AG09319 (cell line): ENCODE measurements at places on chromosomes 16 and 17.

DNA sequence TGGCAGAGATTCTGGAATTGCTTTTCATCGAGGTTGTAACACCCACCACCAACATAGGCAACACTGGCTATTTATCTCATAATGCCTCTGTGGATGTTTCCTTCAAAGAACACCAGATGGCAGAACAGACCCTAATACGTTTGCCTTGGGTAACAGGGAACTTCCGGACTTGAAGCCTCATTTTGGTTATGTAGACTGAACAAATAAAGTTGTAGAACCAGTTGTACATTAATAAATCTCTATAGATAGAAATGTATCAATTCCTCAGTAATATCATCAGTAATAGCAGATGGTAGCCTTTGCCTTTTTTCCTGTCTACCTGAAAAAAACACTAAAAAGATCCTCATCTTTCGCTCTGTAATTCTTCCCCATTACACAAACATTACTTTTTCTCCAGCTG lies 25.9 kb upstream of the APOH start:
- peak; percentile 57 for DNase-seq

GRCh38 chr16:75860326-75861053 lies 134.2 kb upstream of the CPHXL start:
- DNase-seq = no peak

DNA sequence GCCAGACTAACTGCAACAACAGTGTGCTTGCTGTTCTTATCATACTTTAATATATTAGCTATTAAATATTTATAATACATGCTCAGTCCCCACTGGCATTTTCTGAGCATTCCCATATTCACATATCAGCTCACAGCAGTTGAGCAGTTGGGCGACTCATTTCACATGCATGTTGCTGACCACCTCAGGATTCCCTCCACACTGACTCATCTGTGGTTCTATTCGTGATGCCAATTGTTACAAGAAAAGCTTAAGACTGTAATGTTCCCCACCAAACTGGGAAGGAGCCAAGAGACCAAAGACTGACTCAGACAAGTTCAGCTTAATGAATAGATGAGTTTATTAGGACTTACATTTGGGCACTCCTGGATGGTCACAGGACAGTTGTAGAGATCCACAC lies 100.3 kb upstream of the KIF2B start:
- peak; percentile 57 for DNase-seq

GRCh38 chr17:45290269-45290765 lies 26.5 kb downstream of the MAP3K14 start:
- no peak for DNase-seq

DNA sequence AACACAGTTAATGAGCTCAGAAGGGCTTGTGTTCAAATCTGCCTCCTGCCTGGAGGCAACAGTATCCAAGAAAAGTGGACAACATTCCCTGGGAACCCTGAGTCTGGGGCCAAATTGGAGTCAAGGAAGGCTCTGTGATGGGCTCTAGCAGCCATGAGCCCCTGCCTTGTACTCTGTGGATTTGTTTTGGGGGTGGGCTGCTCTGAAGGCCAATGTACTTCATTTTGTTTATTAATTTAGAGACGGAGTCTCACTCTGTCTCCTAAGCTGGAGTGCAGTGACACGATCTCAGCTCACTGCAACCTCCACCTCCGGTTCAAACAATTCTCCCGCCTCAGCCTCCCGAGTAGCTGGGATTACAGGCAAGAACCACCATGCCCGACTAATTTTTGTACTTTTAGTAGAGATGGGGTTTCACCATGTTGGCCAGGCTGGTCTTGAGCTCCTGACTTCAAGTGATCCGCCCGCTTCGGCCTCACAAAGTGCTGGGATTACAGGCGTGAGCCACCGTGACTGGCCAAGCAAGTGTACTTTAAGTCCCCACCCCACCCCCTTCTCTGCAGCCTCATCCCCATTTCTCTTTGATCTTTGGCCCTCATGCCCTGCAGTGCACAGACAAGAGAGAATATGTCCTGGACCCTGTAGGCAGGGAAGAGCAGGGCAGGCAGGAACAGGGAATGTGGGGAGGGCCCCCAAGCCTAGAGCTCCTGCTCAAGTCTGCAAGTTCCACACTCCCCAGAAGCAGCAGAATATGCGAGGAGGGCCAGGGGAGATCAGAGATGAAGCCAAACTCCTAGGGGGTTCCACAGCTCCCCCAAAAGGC lies 2.7 kb upstream of the GIP start:
- DNase-seq = no peak

DNA sequence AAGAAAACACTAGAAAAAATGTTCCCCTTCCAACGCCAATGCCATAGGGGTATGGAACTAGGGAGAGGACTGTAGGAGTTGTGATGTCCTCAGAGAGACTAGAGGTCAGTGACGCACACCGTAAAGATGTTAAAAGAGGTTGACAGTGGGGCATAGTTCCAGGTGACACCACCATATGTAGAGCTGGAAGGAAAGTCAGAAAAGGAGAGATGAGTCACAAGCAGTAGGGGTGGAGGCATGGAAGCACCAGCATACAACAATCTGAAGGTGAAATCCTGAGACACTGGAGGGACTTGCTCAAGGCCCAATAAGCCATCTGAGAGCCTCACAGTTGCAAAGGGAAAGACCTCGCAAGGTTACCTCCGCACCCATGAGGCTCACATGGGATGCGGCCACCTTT lies 76.0 kb downstream of the ZNF18 start:
- DNase-seq = no peak

DNA sequence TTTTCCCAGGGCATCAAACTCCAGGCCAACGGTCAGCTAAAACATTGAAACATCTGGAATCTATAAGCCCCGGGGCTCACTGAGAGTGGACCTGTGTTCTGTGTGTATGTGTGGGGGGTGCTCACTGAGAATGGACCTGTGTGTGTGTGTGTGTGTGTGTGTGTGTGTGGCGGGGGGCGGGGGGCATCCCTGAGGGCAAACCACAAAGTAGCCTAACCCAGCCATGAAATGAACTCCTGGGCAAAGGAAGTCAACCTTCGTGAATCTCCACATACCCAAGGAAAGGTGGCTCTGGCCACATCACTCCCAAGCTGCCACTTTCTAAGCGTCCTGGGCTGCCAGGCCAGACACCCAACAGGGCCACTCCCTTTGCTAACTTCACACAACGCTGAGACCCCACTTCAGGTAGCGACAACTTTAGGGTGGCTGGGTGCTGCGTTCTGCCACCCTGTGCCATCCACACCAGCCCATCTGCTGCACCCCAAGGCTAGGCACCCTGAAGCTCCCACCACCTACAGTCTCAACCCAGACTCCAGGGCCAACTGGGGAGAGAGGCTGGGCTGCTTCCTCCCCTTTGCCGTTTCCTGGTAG lies 1.6 kb downstream of the MAFG start:
- DNase-seq = no peak

DNA sequence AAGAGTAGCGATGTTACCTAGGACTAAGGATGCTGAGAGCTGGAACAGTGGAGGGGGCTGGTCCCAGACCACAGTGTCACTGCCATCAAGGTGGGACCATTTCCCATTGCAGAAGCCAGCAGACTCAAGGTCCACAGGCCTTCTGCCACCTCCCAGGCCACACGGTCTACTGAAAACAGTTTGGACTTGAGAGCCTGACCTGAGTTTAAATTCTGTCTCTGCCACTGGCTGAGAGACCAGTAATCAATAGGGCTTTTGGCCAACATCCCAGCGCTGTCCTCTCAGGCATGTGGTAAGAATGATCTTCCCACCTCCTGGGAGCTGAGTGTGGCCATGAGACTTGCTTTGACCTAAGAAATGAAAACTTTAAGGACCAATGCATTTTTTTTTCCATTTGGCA lies 331.4 kb upstream of the CDH5 start:
- no peak for DNase-seq

- no peak for DNase-seq
Observed at GRCh38 chr17:54353789-54354525, 531.2 kb downstream of the KIF2B start.

GRCh38 chr16:57384248-57385070 lies 12.2 kb downstream of the CX3CL1 start:
- no peak for DNase-seq

DNA sequence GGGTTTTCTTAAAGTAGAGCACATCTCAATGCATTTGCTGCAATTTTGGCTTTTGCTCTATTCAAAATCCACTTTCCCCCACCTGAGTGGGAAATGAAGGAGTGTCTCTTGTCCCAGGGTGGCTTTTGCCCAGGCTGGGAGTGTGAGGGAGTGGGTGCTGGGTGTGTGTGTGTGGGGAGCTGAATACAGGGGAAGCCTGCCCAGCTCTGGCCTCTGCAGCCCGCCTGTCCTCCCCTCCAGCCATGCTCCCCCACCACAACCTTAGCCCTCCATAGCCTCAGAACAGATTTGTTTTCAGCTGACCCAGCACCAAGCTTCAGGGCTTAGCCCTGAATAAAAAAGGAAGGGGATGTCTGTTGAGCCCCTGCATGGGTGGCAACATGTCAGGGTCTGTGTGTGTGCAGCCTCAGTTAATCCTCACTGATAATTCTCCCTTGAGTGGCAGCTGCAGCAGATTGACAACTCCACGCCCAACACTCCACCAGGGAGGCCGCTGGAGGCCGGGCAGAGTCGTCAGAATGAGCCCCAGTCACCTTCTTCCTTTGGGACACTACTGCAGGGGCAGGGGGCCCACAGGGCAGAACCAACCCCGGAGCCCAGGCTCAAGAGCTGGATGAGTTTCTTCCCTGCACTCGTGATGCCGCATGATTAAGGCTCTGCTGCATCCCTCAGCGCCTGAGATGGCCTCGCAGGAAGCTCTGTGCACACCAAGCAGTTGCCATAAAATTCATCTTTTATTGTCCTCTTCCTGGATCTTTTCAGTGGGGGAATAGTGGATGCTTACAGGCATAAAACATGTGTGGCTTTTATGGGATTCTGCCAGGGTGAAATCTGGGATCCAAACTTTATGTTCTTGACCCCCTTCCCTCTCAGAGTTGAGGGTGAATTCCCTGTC lies 55.0 kb downstream of the SPACA3 start:
- no peak for DNase-seq

DNA sequence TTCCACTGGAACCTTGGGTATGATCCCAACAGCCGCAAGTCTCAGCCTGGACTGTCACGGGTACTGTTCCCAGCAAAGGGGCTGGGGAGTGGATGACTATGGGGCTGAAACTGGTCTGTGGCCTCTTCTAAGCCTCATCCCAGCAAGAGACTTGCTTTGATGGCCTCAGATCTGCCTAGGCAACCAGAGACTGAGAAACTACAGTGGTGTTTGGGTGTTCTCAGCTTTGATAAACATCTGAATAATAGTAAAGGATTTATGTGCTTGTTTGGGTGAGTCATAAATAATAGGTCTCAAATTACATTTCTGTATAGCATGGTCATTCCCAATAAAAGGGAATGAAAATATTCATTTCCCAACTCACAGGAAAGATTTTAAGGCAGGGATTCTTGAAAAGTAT lies 30.2 kb upstream of the ULK2 start:
- DNase-seq = peak; percentile 60

DNA sequence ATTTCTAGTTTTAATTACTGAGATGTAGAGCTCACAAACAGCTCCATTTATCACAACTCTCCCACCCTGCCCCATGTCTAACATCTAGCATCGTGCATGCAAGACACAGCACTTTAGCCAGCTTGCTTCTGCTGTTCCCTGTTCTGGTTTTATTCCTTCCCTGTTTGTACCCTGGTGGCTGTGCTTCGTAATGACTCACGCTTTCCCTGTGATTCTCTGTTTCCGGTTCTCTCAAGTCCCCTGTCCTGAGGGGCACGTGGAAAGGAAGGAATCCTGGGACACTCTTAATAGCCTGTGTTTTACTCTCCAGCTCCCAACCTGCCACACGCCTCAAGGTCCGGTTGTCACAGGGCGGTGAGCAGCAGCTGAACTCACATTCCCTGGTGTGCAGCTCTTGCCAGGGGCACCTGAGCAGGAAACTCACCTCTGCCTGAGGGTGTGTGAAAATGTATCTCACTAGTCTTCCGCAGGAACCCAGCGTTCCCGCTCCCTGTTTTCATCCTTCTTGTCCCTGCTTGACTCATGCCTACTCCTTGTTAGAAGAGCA lies 10.6 kb downstream of the SHISA6 start:
- no peak for DNase-seq

DNA sequence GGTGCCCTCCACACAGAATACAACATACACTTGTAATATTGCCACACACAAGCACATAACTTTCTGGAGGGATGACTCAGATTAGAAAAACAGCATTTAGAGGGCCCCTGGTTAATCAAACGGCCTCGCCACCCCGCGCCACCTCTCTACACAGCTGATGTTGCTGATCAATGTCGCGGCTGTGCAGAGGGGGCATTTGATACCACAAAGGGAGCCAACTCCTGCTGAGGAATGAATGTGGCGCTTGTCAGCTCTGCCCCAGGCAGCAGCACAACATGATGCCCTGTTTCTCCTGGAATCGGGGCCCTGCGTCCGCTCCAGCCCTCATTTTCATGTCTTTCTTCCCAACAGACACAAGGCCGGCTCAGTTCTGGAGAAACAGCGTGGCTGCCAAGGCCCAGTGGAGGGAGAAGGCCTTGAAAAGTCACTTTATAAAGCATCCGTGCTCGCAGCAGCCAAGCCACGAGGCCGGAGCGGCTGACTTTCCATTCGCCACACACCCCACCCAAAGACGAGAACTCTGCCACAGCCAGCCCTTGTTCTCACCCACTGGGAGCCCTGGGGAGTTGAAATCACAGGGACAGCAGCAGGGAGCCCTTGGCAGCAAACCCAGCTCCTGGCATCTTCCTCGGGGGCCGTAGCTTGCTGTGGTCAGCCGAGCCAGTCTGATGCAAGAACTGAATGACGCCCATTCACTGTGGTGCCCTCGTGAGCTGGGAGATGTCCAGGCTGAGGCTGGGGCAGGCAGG lies 65.6 kb downstream of the XYLT1 start:
- peak; percentile 57 for DNase-seq

GRCh38 chr16:56423584-56424403 lies 1.6 kb downstream of the AMFR start:
- DNase-seq = no peak

DNA sequence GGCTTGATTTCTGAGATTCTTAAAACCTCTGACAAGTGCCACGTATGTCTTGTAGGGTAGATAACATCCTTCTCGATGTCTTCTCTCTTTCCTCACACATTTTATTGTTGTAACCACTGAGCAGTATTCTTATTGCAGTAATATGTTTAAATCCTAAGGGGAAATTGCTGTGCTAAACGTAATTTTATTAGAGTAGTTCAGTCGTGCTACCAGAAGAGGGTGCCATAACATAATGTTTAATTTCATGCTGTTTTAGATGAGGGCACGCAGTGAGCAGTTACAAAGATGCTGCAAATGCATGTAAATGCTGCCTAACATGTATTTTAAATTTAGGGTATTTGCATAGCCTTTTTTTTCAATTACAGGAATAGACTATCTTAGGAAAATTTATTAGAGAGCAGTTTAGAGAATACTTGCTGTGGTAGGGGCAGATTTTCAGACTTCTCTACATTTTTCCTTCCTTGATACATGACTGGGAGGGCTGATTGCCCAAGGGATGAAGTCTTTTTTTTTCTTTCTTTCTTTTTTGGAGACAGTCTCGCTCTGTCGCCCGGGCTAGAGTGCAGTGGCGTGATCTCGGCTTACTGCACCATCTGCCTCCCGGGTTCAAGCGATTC lies 51.7 kb downstream of the GAN start:
- DNase-seq = peak; percentile 8
